Hair follicular keratinocyte (primary cell): ENCODE measurements at places on chromosomes 2 and 18. TPM values are rescaled to one million over a fixed set of nuclear protein-coding genes. Genes with fewer than 3 reads are reported as not detected.

Gene UPP2
- total RNA-seq, result not detected in 2 replicates

Gene USP34
- 41.6 and 42.0 TPM in 2 replicates for total RNA-seq

Gene NR4A2
- 0.11 and 0.31 TPM in 2 replicates for total RNA-seq

Gene ROCK1
- 16.5 and 20.5 TPM in 2 replicates for total RNA-seq

Gene ARL5A
- total RNA-seq, result 34.0 and 38.2 TPM in 2 replicates

Gene FSHR
- not detected in 2 replicates for total RNA-seq

Gene SPR
- 20.9 and 32.8 TPM in 2 replicates for total RNA-seq

Gene GALR1
- not detected in 2 replicates for total RNA-seq

Gene SKOR2
- not detected in 2 replicates for total RNA-seq

Gene DUSP2
- total RNA-seq, result 14.1 and 14.2 TPM in 2 replicates

Gene CRYGC
- total RNA-seq, result not detected in 2 replicates

Gene INSIG2
- total RNA-seq, result 5.6 and 6.1 TPM in 2 replicates

Gene CERKL
- total RNA-seq, result not detected in 2 replicates

Gene SPHKAP
- total RNA-seq, result not detected in 2 replicates

Gene KIAA2012
- total RNA-seq, result not detected in 2 replicates

Gene PROM2
- total RNA-seq, result 5.9 and 7.9 TPM in 2 replicates

Gene TDRD15
- total RNA-seq, result not detected in 2 replicates

Gene PSMA8
- total RNA-seq, result not detected in 2 replicates

Gene CASP8
- 15.6 and 15.7 TPM in 2 replicates for total RNA-seq

Gene SH2D6
- 0.23 TPM in 1 of 2 replicates, not detected in the other for total RNA-seq

Gene DSG4
- total RNA-seq, result under 0.01 TPM in 1 of 2 replicates, not detected in the other

Gene PDE6D
- total RNA-seq, result 27.3 and 28.2 TPM in 2 replicates

Gene CRYBA2
- not detected in 2 replicates for total RNA-seq

Gene TCF23
- total RNA-seq, result 0.04 TPM in 1 of 2 replicates, not detected in the other

Gene PER2
- total RNA-seq, result 3.2 and 6.8 TPM in 2 replicates
